ENCODE measurements at places on chromosomes 4 and X.

DNA sequence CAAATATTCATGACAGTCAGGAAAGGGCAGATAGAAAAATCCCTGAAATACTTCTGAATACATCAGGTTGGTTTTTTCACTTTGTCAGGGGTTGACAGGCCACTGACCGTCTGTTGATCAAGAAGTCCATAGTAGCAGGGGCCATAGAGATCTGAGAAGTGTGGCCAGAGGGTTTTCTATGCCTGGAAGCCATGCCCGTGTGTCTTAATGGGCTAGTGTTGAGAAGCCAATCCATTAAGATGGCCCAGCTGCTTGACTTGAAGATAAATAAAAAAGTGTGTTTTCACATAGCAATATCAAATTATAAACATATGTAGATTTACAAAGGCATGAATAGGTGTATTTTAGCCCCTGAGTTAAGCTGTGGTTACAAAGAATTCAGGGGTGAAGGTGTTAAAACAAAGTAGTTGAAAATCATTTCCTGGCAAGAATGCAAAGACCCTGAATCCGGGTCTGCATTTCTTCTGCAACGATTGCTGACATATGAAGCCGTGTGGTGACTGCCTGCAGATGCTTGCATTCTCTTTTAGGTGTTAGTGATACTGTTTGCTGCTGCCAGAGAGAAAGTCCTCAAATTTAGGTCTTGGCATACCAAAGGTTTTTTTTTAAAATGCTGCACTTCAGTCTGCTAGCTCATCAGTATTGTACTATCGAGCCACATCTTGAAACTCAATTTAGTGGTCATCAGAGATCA lies 9.3 kb upstream of the LIMCH1 start:
- no peak for DNase-seq

- DNase-seq = no peak
Observed at GRCh38 chr4:66000510-66001117, 330.3 kb upstream of the EPHA5 start.

DNA sequence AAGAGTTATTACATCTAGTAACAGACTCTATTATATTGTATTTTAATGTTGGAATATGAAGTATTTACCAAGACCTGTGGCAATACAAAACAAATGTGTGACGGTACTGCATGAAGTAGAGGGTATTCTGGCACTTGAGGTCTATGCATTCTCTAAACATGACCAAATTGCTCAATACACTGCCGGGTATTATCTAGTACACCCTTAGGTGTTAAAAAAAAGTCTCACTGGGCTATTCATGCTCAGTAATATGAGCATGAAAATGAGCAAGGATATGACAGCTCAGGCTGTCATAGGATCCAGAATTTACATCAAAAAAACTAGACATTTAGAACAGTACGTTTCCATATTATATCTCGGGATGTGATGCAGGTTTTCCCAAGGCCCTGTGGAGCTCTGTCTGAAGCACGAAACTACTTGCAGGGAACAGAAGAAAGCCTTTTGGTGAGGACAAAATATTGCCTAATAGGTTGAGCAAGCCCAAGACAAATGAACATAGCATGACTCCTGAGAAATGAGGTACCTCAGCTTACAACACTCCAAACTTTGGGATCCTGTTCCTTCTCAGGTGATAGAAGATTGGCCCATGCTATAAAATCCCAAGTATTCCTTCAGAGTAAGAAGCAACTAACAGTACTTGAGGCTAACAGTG lies 74.1 kb upstream of the MAOA start:
- DNase-seq = no peak

DNA sequence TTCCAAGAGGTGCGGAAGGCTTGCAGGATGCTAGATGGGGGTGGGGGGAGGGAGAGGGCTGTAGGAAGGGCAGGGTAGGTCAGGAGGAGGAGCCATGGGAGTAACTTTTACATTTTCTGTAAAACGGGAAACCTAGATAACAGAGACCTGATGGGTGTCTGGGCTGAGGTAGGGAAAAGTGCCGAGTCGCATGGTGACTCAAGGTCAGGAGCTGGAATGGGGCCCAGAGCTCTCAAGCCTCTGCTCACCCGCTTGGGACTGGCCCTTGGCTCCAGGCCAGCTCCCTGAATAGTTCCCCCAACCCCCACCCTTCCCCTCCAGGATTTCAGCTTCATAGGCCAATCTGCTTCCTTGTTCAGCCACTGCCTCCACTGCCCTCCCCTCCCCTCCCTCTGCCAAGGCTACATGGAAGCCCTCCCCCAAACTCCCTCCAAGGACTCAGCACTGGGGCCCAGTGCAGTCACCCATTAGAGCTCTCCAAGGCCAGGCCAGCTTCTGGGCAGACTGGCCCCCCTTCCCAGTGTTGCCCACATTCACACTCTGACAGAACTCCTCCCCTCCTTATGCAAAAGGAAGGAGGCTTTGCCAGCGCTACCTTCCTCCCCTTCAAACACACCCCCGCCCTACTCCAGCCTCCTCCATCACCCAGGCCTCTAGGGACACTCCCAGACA lies 43.6 kb downstream of the TSC22D3 start:
- no peak for DNase-seq

DNA sequence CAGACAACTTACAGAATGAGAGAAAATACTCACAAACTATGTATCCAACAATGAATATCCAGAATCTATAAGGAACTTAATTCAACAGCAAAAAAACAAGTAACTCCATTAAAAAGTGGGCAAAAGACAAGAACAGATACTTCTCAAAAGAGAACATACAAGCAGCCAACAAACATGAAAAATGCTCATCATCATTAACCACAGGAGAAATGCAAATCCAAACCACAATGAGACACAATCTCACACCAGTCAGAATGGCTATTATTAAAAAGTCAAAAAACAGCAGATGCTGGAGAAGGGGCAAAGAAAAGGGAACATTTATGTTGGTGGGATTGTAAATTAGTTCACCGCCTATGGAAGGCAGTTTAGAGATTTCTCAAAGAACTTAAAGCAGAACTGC lies 150.3 kb downstream of the FGF16 start:
- DNase-seq = no peak
